ENCODE measurements at places on chromosomes 16 and 17. TPM values are rescaled to one million over a fixed set of nuclear protein-coding genes. Genes with fewer than 3 reads are reported as not detected.

DNA sequence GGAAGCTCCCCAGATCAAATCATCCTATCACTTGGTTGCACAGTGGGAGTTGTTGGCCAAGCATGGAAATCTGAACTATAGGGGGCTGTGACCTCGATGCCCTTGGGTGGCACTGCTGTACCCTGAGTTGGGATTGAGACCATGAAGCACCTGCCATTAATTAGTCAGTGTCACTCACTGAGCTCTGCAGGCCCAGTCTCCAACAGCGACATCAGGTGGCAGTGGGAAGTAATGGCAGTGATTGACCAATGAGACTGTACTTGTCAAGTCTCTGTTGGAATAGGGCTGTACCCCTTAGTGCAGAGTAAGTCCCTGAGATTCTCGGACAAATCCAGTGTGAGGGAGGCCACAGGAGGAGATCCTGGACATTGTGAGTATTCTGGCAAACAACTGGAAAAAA lies 118.0 kb upstream of the RPL38 start:
- DNase-seq, result peak; percentile 24

DNA sequence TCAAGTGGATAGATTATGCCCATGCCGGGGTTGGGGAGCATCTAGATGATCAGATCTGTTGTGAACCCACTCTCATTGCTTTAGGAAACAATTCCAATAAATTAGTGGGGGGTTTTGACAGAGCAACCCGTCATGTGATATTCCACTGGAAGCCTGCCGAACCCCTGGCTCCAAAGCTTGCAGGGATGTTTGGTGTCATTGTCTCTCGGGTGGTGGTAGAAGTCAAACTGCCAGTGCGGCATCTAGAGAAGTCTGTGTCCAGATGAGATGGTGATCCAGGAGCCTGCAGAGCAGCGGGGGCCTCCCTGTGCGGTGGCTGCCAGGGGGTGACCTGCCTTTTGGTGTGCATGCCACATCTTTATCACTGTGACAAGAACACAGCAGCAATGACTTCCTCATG lies 91.7 kb downstream of the SHISA6 start:
- DNase-seq, result no peak

DNA sequence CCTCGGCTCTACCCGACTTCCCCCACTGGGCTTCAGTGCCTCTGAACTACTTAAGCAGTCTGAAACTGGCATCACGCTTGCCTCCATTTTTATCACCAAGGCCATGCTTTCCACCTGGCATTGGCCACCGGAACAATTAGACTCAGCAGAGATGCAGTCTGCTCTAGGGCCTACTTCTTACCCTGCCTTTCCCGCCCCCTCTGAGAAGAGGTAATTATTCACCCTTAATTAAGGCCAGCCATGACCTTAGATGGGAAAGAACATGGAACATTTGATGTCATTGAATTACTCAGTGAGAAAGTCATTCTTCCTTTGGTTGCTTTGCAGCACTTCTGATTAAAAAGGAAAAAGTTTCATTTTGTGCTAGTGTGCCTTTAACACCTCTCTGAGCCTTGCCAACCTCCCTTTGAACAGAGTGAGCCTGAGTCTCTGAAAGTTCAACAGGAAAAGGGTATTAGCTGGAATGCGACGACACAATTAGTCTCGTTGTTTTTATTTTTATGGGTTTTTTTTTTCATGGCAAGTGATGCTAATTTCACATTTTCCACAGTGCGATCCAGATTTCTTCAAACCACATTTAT lies 60.9 kb upstream of the TNRC6A start:
- peak; percentile 83 for DNase-seq

DNA sequence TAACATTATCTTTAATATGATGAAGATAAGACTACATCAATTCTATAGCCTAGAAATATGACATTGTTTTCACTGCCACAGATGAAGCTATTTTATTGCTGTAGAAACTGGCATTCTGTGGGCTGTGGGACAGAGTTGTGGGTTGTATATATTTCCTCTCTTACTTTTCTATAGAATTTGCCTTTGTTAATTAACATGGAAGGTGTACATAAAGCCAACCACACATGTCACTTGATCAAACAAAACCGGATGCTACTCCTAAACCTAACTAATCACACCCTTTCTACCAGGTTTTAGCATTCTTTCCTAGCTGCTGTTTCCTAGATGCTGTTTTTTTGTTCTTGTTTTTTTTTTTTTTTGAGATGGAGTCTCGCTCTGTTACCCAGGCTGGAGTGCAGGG lies 81.2 kb upstream of the ATP2A3 start:
- DNase-seq, result no peak

- DNase-seq, result no peak
Observed at GRCh38 chr16:58820411-58820810, 86.3 kb upstream of the GOT2 start.

DNA sequence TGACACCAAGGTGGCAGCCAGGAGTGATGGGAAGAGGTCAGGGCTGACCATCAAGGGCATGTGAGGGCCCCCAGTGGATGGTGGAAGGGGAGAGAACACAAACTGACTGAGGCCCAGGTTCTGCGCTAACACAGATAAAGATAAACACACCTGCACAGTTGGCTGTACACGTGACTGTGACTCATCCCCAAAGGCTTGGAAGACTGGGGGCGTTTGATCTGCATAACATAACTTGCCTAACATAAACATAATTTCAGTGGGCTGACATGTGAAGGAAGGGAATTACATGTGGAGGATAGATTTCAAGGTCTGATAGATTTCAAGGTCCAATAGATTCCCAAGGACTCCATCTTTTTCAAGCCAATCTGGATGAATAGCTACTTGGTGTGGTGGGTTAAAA lies 100.9 kb upstream of the TNRC6C start:
- DNase-seq, result peak; percentile 68

Gene PPM1E
- 0.05 TPM for total RNA-seq

Gene TK2
- 5.7 TPM for total RNA-seq

DNA sequence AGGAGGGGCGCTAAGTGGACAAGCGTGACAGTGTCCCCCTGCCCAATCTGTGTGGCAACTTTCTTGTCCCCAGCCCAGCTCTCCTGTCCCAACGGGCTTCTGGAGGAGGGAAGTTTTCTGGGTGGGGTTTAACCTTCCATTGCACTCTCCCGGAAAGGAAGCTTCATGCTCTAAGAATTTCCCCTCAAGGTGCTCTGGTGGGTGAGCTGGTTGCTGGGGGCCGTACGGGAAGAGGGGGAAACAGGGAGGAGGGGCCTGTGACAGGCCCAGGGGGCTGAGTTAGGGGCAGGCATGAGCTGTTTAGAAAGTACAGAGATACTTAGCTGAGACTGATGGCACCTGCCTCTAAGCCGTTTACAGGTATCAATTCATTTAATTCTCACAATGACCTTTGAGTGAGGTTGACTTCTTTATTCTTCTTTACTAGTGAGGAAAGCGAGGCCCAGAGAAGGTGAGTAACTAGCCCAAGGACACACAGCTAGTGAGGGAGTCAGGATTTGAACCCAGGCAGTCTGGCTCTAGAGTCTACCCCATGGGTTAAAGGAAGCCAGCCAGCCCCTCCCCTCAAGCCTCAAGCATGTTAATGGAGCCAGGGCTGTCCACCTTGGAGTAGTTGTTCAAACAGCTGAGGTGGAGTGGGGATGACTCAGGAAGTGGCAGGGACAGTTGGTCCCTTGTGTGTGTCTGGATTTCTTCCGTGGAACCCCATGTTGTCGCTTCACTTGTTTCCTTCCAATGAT lies 18.9 kb downstream of the ADGRG1 start:
- DNase-seq, result no peak

Gene PRR15L
- total RNA-seq, result not detected

Gene SPATA22
- not detected for total RNA-seq

Data from activated naive CD4-positive, alpha-beta T cell treated with anti-CD3 and anti-CD28 coated beads for 36 hours (primary cell).